ENCODE measurements at places on chromosomes 1 and 21.

DNA sequence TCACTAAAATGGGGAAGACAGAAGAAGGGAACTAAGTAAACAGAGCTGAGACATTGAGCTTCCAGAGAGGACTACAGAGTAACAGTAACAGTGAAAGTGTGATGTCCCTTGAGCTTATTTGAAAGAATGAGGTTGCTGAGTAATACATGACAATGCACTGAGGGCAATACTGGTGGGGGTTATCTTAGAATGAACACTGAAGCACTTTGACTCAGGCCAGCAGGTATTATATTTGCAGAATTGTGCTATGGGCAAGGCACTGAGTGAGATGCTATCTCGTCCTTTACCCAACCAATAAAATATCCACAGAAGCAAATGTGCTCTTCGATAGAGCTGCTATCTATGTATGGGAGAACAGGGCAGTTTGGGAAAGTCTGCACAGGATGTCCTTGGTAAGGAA is 133.2 kb downstream of the DISP1 start:
- no peak for DNase-seq

DNA sequence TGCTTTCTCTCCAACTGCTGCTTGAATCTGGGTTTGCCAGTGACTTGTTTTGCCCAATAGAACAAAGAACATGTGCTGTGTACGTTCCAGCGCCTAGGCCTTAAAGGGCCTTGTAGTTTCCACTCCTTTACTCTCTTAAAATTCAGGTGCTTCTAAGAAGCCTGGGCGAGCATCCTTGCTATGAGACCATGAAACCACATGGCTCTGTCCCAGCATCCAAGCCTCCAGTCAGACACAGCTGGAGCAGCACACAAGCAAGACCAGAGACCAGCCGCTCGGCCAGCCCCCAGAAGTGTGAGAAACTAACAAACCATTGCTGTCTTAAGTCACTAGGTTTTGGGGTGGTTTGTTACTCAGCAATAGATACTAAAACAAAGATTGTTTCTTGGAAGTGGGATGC is 15.1 kb downstream of the PLEKHO1 start:
- no peak for DNase-seq

GRCh38 chr1:206524739-206525364 is 17.5 kb downstream of the RASSF5 start:
- DNase-seq, result no peak

GRCh38 chr1:6944434-6944833 is 159.2 kb downstream of the CAMTA1 start:
- no peak for DNase-seq

GRCh38 chr1:2564006-2564814 is 8.0 kb downstream of the TNFRSF14 start:
- no peak for DNase-seq

GRCh38 chr1:201599548-201599947 is 60.6 kb downstream of the NAV1 start:
- no peak for DNase-seq

DNA sequence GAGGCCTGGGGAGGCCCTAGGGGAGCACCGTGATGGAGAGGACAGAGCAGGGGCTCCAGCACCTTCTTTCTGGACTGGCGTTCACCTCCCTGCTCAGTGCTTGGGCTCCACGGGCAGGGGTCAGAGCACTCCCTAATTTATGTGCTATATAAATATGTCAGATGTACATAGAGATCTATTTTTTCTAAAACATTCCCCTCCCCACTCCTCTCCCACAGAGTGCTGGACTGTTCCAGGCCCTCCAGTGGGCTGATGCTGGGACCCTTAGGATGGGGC is 5.2 kb downstream of the ELF3 start:
- no peak for DNase-seq

- no peak for DNase-seq
Measured at GRCh38 chr1:119868176-119868575, 28.1 kb downstream of the ADAM30 start.

GRCh38 chr1:30811187-30811586 is 53.6 kb upstream of the LAPTM5 start:
- DNase-seq, result no peak

DNA sequence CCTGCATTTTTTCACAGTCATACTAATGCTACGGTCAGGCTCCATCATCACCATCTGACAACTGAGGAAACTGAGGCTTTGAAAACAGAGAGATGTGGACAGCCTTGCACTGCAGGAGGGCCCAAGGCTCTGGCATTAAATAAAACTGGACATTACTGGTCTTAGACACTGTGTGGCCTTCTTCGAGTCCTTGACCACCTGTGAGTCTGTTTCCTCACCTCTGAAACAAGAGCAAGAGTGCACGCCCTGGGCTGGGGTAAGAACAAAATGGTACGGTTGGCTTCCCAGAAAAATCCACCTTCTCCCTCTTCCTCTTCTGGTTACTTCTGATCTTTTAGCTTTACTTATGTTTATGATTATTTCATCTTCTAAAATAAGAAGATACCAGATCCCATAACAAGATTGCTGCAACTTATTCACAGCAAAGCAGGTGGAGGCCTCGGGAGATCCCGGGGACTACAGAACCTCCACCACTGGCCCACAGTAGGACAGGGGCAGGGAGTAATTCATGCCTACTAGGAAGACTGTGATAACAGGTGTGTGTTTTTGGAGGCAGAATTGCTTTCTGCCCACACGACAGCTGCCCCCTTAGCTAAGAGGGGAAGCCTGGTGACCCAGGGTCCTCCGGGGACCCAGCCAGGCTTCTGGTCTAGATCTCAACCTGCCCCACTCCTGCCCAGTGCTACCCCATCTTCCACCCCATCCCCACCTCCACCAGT is 156.4 kb upstream of the EDN2 start:
- DNase-seq, result no peak

- DNase-seq, result no peak
Measured at GRCh38 chr21:36005018-36005417, 55.3 kb downstream of the SETD4 start.

DNA sequence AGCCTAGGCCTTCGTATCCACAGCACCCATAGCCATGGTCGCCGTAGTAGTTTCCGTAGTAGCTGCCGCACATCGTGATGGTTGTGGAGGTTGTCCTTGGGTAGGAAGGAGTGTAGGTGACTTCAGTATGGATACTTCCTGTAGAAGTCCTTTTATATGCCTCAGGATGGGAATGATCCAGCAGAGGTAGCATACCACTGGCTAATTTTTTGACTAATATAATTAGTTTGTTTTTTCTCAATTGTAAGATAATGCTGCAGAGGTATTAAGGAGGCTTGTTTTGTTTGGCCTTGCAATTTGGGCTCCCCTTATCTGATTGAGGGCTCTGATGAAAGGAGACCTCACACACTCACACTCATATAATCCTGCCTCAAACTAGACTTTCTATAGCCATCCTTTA is at the start of gene KRTAP6-2:
Gene KRTAP6-2, minus strand, starts transcription at position 101 of the 400 bp plus-strand sequence. Its CDS starts 28 bp downstream, at position 73.
- DNase-seq, result no peak

DNA sequence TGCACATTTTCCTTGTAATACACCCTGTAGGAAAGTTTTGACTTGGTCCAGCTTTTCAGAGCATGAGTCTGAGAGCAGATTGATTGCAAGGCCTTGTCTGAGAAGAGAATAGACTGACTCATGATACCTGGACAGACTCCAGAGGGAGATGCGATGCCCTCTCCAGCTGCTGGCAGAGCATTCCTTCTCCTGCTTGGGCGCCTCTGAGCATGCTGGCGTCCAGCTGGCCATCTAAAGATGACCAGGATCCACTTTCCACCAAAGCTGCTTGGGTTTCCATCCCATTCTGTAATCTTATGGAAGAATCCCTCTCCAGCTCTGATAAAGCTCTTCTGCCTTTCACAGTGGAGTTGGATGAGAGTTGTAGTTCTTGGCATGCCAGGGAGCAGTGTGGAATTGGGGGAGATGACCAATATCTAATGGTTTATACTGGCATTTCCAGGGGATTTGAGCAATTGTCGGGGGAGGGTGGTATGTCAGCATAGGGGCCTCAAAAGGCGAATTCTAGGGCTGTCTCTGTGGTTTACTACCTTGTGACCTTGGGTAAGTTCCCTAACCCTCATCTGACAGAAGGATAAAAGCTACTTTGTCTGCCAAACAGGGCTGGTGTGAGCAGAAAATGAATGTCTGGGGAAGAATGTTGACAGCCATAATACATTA is 19.5 kb downstream of the SZRD1 start:
- DNase-seq, result no peak

GRCh38 chr21:29650523-29651022 is 289.2 kb downstream of the GRIK1 start:
- DNase-seq, result no peak

- DNase-seq, result no peak
Measured at GRCh38 chr1:202068596-202068995, 54.1 kb upstream of the GPR37L1 start.

- no peak for DNase-seq
Measured at GRCh38 chr21:34510148-34511142, 1.6 kb downstream of the KCNE1 start.

- DNase-seq, result no peak
Measured at GRCh38 chr1:219837274-219837993, 90.9 kb downstream of the SLC30A10 start.

- no peak for DNase-seq
Measured at GRCh38 chr1:40034869-40035268, 5.7 kb upstream of the CAP1 start.

DNA sequence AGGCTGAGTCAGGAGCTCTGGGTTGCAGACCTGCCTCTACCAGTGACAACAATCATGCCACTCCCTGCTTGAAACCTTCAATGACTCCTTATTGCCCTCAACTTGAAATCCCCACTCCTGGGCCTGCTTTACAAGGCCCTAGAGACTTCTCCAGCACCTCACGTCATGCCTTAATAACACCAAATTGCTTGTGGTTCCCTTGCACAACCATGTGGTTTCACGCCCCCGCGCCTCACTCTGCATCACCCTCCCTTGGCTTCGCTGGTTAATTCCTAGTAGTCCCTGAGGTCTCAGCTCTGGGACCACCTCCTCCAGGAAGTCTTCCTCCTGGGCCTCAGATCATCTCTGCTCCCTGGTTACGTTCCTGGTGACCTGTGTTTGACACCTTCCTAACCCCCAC is 33.0 kb downstream of the EPHA2 start:
- peak; percentile 53 for DNase-seq
